Central memory CD8-positive, alpha-beta T cell (primary cell): ENCODE measurements at places on chromosomes 16 and 17.

GRCh38 chr17:38970804-38971203, 3.6 kb upstream of the FBXO47 start:
- no peak for DNase-seq

DNA sequence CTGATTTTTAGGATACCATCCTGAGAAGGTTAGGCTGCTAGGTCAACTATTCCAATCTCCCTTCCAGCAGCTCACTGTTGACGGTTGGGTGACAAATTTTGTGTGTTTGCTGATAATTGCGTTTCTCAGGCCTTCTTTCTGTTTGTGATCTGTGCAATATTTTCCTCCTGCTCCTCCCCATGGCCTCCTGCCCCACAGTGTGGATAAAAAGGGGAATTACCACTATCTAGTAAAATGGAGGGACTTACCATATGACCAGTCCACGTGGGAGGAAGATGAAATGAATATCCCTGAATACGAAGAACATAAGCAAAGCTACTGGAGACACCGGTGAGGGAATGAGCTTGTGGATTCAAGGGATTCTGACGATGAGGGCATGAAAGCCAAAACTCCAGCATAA, 9.2 kb downstream of the CHD3 start:
- DNase-seq, result no peak

- DNase-seq, result no peak
These were observed 37.1 kb downstream of the KNOP1 start for GRCh38 chr16:19680881-19681340.

- no peak for DNase-seq
These were observed 23.9 kb upstream of the CAPNS2 start for GRCh38 chr16:55542459-55543082.

- no peak for DNase-seq
These were observed 52.5 kb downstream of the NFAT5 start for GRCh38 chr16:69618307-69618706.

GRCh38 chr16:65875381-65876055, 491.0 kb upstream of the CDH5 start:
- no peak for DNase-seq

GRCh38 chr16:85733839-85734170, 17.1 kb downstream of the C16orf74 start:
- no peak for DNase-seq
